ENCODE measurements at places on chromosomes 4 and X. TPM values are rescaled to one million over a fixed set of nuclear protein-coding genes. Genes with fewer than 3 reads are reported as not detected.

The LEF1 gene
- total RNA-seq: 306 TPM

DNA sequence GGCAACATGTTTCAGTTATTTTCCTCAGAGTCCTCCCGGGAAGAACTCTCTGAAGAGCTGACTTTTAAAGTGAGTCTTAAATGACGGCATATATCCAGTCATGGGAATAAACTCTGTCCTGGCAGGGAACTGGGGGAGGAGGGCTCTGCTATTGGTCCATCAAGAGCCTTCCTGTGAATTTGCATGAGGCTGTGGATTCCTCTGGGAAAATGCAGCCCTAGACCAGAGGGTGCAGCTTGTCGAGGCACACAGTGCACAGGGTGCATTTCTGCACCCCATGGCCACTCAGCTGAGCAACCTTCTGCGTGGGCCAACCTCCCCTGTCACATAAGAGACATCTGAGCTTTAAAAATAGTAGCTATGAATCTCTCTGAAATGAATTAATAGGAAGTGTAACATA lies 360.0 kb downstream of the GALNTL6 start:
- no peak for DNase-seq

DNA sequence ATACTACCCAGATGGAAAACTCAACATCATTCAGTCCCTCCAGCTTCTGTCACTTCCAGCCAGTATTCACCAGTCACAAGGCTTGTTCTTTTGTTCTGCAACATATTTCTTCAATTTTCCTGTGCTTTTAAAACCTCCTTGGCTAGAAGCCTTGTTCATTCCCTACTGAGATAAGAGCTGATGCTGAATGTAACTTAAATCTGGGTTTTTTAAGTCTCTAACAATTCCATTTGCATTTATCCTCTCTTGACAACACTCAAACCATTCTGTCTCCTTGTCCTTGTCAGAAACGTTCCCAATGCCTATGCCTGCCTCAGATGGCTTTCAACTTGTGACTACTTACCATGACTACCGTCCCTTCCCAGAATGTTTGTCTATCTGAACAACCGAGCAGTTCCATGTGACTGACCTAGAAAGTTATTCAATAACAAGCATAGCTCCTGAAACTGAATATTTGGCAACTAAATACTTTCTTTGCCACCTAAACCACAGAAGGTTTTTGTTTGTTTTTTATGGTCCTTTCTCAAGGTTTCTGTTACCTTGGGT lies 682.9 kb upstream of the GALNTL6 start:
- DNase-seq: no peak

DNA sequence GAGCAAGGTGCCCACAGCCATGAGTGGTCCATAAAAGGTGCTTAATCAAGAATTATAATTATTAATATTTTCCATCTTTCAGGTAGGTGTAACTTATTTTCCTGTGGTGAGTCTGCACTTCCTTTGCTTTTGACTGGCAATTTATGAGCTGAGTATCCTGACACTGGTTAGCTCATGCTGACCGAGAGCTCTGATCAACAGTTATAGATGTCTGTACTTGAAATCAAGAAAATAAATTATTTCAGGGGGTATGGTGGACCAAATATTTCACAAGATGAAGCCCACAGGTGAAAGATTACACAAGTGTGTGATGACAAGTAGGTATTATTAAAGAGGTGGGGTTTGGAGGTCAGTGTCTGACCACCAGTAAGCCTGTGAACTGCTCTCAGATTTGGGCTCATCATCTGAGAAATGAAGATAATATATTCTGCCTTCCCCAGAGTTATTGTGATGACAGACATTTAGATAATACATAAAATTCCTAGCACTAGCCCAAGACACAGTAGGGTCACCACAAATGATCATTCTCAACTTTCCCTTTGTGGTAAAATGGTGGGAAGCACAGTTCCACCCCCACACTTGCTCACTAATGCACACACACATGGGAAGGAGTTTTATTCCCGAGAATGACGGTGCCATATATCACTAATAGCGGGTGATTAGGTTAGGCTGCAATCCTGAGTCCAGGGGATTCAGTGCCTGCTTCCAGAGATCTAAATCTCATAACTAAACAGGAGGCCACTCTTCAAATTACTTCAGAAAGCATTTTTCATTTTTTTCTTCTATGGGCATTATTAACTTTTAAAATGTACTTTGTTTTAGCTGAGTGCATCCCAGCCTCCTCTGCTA lies 34.0 kb upstream of the PACRGL start:
- no peak for DNase-seq

- no peak for DNase-seq
Measured at GRCh38 chr4:14726877-14727361, 275.4 kb upstream of the CPEB2 start.

DNA sequence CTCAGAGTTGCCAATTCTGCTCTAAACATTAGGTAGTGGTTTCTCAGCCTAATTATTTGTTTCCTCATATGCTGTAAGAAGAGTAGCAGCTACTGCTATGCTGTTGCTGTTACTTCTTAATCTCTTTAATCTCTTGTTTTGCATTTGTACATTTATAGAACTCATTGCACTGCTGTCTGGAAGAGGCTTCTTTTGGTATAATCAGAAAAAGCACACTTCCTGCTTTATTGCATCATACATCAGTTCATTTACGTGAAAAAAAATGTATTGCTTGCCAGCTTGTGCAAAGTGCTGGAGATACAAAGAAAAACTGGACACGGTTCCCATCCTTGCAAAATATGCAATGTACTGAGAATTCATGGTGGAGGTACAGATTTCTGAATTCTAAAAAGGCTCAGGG lies 332.0 kb downstream of the GRXCR1 start:
- peak; percentile 1 for DNase-seq

DNA sequence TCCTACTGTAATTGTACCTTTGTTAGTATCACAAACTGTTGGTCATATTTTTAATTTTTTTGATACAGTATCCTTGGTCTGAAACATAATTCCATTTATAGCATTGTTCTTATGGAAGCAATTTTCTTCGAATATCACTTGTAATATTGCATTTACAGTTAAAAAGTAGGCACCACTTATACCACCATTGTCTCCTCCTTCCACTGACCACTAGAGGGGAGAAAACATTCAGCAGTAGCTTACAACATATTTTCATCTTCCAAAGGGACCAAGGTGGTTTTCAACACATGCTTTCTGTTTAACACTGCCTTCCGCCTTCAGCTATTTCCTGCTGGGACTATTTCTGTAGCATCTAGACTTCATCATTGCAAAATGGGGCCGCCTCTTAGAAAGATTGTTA lies 146.2 kb downstream of the COL4A6 start:
- no peak for DNase-seq

DNA sequence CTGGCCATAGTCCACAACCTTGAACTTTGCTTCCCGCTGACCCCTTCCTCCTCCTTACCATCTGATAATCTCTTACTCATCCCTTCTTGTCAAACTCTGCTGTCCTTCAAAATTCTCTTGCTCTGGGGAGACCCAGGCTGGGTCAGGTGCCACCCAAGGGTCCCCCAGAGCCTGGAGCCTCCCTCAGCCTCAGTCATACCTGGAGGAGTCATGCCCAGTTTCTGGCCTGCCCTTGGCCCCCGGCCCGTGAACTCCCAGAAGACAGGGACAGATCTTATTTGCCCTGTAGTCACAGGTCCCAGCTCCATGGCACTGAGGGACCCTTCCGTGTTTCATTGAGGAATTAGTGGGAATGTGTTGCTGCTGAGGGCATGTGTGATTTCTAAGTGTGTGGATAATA lies 4.7 kb upstream of the GPR78 start:
- DNase-seq: no peak

DNA sequence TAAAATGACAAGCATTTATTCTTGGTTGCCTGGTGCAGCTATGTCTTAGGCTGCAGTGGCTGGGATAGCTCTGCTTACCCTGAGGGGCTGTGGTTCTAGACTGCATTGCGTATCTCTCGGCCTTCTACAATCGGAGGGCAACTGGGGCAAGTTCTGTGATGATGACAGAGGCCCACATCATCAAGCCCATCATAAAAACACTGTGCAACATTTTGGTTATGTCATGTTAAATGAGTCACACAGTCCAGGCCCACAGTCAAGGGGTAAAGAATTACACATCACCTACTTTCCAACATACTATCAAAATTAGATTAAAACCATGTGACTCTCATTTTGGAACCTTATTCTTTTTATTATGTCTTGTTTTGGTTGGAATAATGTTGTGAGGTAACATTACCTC lies 120.2 kb upstream of the GUCY1A1 start:
- DNase-seq: no peak

DNA sequence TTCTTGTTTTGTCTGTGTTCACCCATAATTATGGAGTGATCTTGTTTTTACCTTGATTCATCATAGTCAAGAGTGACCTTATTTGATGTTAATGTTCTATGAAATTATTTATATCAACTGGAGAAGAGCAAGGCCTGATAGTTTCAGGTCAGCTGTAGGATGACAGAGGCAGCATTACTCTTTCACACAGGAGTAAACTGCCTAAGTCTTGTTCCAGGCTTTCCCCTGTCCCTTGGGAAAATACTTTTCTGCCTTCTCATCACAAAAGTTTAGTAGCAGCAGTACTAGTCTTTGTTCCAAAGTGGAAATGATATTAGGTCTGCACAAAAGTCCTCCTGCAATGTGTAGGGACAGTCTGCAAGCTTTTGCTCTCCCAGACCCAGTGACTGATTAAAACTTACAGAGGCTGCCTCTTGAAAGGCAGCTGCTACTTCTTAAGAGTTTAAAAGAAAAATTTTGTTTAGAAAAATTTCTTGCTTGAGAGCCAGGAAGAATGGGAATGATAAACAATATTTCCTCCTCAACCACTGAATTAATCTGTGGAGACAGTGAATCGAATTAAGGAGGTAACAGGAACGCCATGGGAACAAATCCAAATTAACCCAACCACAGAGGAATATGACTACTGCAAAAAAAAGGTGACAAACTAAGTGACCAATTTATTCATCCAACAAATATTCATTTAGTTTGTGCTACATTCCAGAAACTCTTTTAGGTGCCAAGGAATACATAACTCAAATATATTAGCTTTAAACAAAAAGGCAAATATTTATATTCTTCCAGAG lies 991.4 kb upstream of the PABPC4L start:
- DNase-seq: no peak

DNA sequence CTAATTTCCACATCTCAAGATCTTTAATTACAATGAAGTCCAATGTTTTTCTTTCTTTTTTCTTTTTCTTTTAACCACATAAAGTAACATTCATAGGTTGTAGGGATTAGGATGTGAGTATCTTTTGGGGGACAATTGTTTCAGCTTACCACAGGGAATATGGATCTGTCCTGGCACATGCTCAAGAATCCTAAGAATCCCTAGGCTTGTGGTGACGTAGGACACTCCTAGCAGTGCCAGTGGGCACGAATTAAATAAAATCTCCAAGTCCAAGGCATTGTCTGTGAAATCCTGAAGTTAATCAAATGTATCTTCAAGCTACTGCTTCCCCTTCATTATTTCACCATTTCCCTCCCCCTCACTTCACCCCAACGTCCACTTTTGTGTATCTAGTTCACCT lies 2.6 kb upstream of the LAS1L start:
- DNase-seq: no peak

The CXCL13 gene
- total RNA-seq: not detected

DNA sequence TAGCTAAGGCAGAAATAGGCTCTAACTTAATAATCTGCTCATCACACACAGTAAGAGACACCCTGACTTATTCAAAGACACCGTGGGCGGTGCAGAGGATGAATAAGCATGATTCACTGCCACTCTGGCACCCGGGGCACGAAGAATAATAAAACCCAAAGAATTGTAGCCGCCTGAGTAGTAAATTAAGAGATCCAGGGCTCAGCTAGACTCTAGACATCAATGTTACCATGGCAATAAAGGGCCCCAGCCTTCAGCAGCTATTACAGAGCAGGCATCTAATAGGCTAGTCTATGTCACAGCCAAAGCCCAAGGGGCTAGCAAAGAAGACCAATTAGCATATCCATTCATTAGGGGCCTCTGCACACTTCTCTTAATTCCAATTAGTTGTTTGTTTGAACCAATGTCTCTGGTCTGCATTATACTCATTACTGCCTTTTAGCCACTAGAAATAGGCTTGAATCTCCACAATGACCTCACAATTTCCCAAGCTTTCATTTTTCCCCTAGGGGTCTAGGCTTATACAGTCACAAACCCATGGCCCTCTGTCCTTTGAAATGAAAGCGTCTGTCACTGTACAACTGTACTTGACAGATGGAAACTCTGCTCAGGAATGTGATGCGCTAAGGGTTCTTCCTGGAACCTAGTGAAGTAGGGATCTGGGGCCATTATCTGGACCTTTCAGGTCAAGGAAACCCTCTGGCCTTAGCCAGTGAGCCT lies 3.0 kb upstream of the ATP1B4 start:
- no peak for DNase-seq

The SPCS3 gene
- 253 TPM for total RNA-seq

DNA sequence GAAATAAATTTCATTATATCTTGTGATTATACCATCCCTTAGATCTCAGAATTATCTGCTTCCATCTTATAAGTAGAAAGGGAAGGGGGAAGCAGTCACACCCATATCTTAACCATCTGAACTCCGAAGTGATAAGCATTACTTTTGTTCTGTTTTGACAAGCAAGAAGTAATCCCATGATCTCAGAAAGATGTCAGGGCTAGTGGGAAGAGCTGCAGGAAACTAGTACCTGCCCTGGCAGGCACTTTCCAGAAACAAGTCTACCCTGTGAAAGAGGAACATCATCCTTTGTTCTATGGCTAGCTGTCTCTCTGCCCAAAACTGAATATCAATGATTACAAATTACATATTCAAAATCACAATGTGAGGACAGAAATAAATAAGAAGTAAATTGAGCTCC lies 244.4 kb downstream of the SPOCK3 start:
- no peak for DNase-seq

The CHST7 gene
- total RNA-seq: 2.0 TPM

The HHIP gene
- not detected for total RNA-seq

DNA sequence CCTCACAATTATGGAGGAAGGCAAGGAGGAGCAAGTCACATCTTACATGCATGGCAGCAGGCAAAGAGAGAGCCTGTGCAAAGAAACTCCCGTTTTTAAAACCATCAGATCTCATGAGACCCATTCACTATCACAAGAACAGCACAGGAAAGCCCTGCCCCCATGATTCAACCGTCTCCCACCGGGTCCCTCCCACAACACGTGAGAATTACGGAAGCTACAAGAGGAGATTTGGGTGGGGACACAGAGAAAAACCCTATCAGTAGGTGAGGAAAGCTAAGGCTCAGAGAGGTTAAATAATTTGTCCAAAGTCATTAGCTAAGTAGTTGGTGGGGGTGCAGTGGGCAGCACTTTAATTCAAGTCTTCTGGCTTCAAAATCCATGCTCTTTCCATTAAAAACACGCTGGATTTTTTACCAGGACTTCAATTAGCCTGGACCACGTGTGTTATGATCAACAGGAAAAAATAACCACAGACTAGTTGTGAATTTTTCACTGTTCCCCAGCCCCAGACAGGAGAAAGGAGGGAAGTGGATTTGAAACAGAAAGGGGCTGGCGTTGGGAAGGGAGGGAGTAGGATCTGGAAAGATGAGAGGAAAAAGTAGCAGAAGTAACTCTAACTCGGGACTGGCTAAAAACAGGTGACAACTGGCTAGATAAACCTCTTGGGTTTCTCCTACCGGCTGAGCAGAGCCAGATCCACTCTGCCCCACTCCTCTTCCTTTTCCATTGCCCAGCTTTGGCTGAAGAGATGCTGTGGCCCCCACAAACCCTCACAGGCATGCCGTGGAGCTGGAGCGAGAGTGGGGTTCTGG lies 986 bp downstream of the MTMR8 start:
- no peak for DNase-seq

The BRS3 gene
- not detected for total RNA-seq

GRCh38 chrX:139052461-139052860 lies 340.9 kb upstream of the FGF13 start:
- DNase-seq: no peak

The FHDC1 gene
- 0.06 TPM for total RNA-seq

The TMEM31 gene
- 0.53 TPM for total RNA-seq

GRCh38 chr4:13268703-13269102 lies 215.4 kb downstream of the RAB28 start:
- no peak for DNase-seq

The GPR82 gene
- total RNA-seq: 0.20 TPM

All from OCI-LY7 (cell line).